ENCODE measurements at places on chromosomes 2 and 18.

DNA sequence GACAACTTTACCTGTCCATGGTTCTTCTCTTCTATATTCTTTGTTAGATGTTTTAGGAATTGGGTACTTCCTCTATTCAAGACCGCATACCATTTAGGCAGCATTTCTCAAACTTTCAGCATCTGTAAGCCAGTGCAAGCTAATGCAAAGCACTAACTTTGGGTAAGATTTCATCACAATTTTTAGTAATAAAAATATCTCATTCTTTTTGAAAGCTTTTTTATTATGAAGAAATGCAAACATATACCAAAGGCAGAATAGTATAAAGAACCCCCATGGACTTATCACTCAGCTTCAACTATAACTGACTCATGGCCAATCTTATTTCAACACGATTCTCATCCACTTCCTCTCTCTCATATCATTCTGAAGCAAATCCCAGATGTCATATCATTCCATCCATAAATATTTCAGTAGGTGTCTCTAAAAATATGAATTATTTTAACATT is 32.9 kb downstream of the INO80C start:
- DNase-seq = no peak

GRCh38 chr2:60552851-60553494 is 481 bp downstream of the BCL11A start:
- DNase-seq = no peak

GRCh38 chr18:50320719-50321118 is 33.2 kb upstream of the CXXC1 start:
- DNase-seq = no peak

DNA sequence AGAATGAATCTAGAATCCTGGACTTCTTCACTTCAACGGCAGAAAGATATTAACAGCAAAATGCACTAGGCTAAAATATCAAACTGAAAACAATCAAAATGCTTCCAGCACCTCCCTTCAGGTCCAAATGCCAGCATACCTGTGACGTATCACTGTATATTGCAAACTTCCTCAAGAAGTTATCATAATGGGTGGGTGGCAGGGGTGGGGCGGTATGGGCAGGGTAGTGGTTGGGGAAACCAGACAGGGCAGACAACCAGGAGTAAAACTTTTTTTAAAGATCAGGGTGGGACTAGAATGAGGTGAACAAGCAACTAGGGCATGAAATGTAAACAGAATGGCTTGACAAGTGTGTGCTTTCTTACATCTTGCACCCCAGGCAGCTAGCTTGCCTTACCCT is 140.9 kb downstream of the SATB2 start:
- no peak for DNase-seq

DNA sequence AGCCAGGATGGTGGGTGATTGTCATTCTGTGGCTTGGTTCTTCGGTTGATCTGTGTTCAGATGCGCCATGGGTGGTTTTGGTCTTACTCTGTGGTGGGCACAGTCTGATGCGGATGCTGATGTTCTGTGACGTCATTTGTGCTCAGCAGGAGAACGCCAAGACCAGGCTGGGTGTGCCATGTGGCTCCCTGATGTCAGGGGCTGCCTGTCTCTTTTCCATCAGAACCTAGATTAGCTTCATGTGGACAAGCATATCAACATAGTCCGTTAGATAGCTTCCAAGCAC is 100.6 kb upstream of the ARL4C start:
- no peak for DNase-seq

DNA sequence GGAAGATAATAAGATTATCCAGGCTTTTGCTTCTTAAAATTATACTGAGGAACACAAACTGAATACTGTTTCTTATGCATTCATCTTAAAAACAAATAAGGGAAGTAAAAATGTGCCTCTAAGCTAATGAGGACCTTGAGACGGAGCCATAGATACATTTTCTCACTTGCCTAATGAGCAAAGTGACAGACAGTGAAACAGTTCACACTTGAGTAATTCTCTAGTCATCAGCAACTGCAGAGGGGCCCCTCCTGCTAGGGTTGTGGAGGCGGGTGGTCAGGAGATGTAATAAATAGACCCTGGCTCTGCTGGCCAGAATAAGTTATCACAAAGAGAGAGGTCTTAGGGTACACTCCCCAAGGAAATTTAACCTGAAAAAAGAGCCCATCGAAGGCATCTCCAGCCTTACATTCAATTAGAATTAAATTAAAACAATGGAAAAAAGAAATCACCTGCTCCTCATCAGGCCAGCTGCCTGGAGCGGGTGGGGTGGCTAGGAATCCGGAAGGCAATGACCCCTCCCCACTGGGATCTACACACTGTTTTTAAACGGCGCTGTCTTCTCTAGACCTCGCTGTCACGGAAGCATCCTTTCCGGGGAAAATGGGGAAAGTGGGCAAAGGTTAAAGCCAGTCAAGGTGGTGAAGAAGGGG is 32.6 kb upstream of the INSIG2 start:
- DNase-seq = no peak

DNA sequence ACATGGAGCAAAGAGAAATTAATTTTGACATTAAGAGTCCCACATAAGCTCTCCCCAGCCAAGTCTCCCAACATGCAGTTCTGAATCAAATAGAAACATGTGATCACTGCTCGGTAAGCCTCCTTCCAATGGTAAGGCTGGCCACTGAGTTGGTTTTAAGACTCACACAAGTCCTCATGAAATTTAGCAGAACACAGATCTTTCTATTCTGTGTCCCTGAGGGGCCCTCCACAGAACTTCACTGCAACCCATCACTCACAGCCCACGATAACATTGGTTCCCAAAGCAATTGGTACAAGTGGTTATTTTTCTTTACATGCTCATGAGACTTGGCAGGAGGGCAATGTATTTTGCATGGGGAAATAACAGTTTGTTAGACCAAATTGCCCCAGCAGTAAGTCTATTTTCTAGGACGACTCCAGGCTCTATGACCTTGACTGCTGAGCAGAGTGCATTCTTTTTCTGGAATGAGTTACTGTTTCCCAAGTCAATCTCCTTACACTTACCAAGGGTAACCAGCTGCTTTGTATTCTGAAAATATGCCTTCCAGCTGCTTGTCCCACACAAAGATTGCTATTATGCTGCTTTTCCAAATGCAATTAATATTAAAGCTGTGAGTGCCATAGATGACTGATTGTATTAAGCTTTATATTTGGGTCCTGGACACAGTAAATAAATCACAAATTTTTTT is 142.3 kb upstream of the TANK start:
- no peak for DNase-seq

- no peak for DNase-seq
Measured at GRCh38 chr2:28949617-28950305, 31.3 kb upstream of the TOGARAM2 start.

- no peak for DNase-seq
Measured at GRCh38 chr2:128306081-128306930, 12.4 kb downstream of the HS6ST1 start.

DNA sequence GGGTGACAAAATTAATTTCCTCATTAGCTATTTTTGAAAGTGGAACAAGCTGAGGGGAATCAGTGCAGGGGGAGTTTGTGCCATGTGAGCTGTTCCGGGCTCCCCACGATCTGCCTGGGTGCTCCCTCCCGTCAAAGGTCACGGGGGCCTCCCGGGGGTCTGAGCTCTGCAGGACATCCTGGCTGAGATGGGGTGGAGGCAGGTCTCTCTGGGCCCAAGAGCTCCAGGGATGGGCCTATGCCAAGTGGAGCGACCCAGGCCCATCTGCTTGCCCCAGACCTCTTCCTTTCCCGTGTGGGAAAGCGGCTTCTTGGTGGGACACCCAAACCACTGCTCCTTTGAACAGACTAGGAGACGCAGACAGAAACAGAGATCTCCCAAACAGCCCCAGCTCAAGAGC is 143.3 kb upstream of the ID2 start:
- no peak for DNase-seq

DNA sequence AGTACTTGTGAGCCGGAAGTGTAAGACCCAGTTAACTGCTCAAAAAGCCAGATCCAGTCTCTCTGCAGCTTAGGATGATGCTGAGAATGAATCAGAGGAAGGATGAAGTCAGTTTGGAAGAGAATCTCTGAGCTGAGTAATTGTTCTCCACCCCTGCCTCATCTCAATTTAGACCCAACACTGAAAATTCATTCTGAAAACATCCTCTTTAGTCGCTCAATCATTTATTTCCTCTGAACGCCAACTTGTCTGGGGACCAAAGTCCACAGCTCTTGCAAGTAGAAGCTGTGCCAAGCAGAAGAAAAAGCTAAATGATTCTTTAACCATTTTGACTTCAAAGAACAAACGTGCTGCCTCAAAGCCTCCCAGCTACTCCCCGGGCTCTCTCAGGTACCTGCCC is 177.1 kb upstream of the KLHL29 start:
- no peak for DNase-seq

- no peak for DNase-seq
Measured at GRCh38 chr18:27114842-27115241, 70.3 kb downstream of the CHST9 start.

GRCh38 chr2:238995634-238996033 is 147.7 kb downstream of the TWIST2 start:
- DNase-seq = no peak

DNA sequence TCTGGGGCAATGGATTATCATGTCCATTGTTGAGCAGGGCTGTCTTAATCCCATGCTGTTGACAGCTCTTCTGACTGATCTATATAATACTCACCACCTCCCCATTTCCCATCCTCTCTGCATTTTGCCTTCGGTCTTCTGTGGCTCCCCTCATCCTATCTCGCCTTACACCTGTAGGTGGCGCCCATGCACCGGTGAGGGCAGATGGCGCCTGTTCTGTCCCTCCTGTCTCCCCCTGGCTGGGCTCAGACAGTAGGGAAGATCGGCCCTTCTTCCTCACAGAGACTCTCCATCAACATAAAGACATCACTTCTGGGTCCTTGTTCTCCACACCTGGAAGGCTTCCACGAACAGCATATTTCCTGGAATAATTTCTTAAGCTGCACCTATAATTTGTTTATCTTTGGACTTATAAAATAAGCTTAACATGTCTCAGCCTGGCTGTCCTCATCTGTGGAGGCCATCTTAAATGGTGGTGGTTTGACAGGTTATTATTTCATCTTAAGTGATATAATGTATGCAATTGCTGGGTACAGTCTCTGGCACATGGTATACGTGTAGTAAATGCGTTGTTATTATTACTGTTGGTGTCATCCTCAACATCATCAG is 10.9 kb upstream of the CDH20 start:
- DNase-seq = no peak

DNA sequence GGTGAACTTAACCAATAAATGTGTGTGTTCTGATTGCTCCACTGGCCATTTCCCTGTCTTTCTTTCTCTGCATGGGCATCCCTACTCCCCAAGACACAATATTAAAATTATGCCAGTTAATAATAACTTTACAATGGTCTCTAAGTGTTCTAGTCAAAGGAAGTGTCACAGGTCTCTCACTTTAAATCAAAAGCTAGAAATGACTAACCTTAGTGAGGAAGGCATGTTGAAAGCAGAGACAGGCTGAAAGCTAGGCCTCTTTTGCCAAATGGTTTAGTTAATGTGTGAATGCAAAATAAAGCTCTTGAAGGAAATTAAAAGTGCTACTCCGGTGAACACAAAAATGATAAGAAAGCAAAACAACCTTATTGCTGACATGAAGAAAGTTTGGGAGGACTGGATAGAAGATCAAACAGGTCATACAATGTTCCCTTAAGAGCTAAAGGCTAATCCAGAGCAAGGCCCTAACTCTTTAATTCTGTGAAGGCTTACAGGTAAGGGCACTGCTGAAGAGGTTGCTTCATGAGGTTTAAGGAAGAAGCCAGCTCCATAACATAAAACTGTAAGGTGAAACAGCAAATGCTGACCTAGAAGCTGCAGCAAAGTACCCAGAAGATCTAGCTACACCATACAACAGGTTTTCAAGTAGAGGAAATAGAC is 44.0 kb upstream of the ARHGAP15 start:
- DNase-seq = no peak

GRCh38 chr18:47689371-47689770 is 241.1 kb downstream of the SMAD2 start:
- no peak for DNase-seq

GRCh38 chr2:196248467-196249094 is 77.2 kb upstream of the STK17B start:
- no peak for DNase-seq

DNA sequence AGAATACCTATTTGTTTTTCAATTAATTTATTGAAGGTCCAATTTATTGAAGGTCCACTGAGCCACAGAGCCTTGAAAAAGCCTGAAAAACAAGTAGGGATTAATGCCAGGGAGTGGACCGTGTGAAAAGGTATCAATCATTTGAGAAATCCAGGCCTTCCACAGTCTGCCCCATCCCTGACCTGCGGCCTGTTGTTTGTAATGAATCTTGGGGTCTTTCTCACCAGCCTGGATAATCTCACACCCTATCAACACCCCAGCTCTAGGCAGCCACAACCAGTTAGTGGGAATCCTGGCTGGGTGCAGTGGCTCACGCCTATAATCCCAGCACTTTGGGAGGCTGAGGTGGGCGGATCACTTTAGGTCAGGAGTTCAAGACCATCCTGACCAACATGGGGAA is 47.8 kb downstream of the TNFRSF11A start:
- no peak for DNase-seq

GRCh38 chr2:95574506-95574905 is 17.3 kb upstream of the TRIM43 start:
- DNase-seq = no peak

DNA sequence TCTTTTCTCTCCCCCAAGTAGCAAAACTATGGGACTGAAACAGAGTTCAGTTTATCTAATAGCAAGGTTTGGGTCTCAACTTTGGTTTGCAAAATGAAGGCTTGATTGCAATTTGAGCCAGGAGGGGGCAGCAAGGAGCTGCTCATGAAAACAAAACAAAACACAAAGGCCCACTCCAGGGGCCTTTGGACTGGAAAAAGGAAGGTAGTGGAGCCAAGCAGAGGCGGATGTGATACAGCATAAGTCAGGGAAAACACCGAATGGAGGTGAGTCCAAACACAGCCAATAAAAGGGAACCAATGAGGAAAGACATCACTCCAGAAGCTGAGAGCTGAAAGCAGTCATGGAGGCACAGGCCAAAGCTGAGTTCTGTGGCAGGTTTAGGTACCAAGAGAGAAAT is 799.7 kb upstream of the ACVR2A start:
- DNase-seq = peak; percentile 21

DNA sequence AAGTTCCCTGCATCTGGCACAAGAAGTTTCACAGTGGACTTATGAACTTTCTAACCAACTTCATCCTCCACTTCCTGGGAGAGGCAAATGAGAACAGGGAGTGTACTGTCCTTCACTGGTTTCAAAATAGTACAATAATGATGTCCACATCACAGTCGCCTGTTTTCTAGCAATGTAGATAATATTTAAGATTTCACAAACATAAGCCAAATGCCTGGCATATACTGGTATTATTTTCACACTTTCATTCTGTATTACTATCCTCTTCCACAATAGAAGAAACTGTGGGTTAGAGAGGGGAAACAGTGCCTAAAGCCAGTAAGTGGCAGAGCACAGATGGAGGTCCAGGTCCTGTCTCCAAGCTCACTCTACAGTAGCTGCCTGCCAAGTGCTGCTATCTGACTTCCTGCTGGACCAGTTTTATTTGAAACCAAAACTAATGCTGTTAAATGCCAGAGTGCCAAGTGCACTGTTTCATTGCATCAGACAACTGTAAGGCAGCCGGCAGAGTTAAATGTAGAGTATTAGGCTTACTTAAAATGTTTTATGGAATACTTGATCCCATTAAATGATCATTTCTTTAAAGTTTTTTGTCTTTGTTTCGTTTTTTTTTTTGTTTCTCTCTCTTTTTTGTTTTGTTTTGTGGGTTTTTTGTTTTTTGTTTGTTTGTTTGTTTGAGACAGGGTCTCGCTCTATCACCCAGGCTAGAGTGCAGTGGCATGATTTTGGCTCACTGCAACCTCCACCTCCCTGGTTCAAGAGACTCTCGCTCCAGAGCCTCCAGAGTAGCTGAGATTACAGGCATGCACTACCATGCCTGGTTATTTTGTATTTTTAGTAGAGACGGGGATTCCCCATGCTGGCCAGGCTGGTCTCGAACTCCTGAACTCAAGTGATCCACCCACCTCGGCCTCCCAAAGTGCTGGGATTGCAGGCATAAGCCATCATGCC is 15.1 kb downstream of the COBLL1 start:
- DNase-seq = no peak

Data from CD4-positive, alpha-beta T cell treated with Interleukin-15 for 4 hours (primary cell).